ENCODE measurements at places on chromosomes 12 and 14. TPM values are rescaled to one million over a fixed set of nuclear protein-coding genes. Genes with fewer than 3 reads are reported as not detected.
A peak's percentile ranks its signal among the peaks of the same experiment; 100 is the strongest.

Gene FAM222A
- total RNA-seq, result 0.57 TPM

Gene IGF1
- 0.23 TPM for total RNA-seq

Gene TOMM20L
- total RNA-seq, result not detected

Gene KLRK1
- total RNA-seq, result 10.7 TPM

Gene CLEC4D
- 0.19 TPM for total RNA-seq

Gene LTBP2
- 10.3 TPM for total RNA-seq

Gene TMEM30B
- total RNA-seq, result 35.9 TPM

Gene ZFC3H1
- 60.8 TPM for total RNA-seq

Gene COX8C
- not detected for total RNA-seq

DNA sequence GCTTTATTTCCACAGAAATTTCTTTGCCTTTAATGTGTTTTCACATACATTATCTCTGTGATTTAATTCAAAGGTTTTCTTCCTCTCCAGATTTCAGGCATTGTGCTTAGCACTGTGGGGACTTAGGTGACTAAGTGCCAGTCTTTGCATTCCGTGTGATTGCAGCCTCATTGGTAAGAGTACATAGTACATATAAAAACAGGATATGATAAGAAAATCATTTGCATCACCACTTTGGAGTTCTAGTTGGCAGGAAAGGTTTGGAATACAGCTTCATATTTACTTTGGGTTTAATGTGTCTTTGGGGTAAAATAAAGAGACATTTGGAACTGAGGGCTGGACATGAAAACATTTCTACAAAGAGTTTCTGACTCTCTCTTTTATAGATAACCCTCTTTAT, 37.8 kb upstream of the C12orf75 start:
- no peaks in the 10 kb centered on the region for H3K4me1 ChIP-seq
- no peak overlapping the region for H3K27ac ChIP-seq
- H3K4me3 ChIP-seq, result no peak overlapping the region
- H3K27me3 ChIP-seq, result no peaks in the 10 kb centered on the region
- no peak for DNase-seq

DNA sequence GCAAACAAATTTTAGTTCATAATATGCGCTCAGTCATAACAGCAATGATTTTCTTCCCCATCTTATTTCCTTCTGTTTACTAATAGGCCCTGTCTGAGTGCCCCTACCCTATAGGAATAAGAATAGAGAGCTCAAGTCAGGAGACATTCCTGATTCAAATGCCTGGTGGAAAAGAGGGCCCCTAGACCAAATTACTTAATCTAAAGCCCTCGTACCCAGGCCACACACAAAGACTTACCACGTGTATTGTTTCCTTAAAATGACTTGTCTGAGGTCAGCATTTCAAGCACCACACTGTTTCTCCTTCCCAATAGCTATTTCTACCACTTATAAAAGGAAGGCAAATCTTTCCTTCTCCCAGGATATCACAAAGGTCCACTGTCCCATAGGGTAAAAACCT, 314.9 kb upstream of the TMTC1 start:
- H3K27me3 ChIP-seq, result no peaks in the 10 kb centered on the region
- DNase-seq, result no peak
- no peak overlapping the region for H3K27ac ChIP-seq
- H3K4me3 ChIP-seq, result no peak overlapping the region
- no peaks in the 10 kb centered on the region for H3K36me3 ChIP-seq
- H3K4me1 ChIP-seq, result no peaks in the 10 kb centered on the region

DNA sequence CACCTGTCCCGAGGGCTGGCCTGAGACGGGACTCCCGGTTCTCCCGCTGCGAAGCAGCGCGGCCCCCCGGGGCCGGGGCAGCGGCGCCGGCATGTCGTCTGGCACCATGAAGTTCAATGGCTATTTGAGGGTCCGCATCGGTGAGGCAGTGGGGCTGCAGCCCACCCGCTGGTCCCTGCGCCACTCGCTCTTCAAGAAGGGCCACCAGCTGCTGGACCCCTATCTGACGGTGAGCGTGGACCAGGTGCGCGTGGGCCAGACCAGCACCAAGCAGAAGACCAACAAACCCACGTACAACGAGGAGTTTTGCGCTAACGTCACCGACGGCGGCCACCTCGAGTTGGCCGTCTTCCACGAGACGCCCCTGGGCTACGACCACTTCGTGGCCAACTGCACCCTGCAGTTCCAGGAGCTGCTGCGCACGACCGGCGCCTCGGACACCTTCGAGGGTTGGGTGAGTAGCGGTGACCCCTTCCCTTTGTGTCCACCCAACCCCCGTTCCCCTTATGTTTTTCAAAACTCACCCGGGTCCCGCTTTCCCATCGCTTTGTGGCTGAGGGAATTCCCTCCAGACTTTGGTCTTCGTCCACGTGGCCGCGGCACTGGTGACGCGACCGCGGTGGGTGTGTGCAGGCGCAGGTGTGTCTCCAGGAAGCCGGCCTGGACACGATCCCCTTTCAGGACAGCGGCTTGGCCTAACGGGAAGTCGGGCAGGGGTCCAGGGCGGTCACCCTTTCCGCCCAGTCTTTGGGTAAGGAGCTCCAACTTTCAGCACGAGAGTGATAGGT, 826 bp downstream of the PRKCH start:
- H3K27ac ChIP-seq, result peak overlapping the region; percentile 94
- H3K4me1 ChIP-seq, result no peaks in the 10 kb centered on the region
- no peak for DNase-seq
- no peaks in the 10 kb centered on the region for H3K27me3 ChIP-seq
- H3K36me3 ChIP-seq, result no peaks in the 10 kb centered on the region

DNA sequence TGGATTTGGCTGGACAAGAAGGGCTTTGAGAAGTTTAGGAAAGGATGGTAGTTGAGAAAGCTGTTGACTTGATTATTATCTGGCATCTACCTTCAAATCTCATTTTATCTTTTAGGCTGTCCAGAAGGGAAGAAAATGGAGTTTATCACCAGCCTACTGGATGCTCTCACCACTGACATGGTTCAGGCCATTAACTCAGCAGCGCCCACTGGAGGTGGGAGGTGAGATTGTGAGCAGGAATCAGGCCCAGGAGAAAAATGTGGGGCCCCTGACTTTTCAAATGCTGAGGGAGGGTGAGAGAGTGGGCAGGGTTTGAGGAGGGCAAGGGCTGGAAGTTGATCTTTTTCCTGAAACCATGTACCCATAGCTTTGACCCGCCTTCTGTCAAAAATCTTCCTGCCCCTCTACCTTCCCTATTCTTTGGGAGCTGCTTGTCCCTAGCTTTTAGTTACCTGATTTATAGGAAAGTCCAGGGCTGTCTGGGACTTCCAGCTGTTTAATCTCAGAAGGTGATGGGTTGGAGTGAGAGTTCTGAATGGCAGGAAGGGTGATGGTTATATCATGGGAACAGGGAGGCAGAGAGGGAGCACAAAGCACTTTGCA, 134.2 kb downstream of the SMOC1 start:
- DNase-seq, result no peak
- no peak overlapping the region for H3K27ac ChIP-seq
- no peaks in the 10 kb centered on the region for H3K36me3 ChIP-seq
- no peak overlapping the region for H3K4me3 ChIP-seq

DNA sequence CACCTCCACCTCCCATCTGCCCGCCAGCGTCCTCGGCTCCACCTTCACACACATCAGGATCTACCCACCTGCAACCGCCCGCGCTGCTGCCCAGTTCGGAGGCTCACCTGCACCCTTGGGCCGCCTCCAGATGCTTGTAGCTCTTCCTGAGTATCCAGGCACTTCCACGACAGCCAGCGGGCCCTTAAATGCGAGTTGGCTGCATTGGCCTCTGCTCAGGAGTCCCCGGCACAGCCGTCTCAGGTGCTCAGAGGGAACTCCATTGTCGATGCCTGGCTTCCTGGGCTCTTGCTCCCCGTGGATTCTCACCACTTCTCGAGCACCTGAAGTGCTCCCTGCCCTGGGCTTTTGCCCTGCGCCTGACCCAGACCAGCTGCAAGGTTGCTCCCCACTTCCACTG, 21.9 kb upstream of the CDCA4 start:
- no peak overlapping the region for H3K4me3 ChIP-seq
- no peak for DNase-seq
- peak overlapping the region; percentile 83 for H3K27ac ChIP-seq
- no peaks in the 10 kb centered on the region for H3K36me3 ChIP-seq
- no peaks in the 10 kb centered on the region for H3K27me3 ChIP-seq

- no peaks in the 10 kb centered on the region for H3K27me3 ChIP-seq
- no peak overlapping the region for H3K4me3 ChIP-seq
- peak; percentile 16 for DNase-seq
- peak overlapping the region; percentile 70 for H3K27ac ChIP-seq
- no peaks in the 10 kb centered on the region for H3K36me3 ChIP-seq
- peaks cover 32% of the 10 kb centered on the region for H3K4me1 ChIP-seq
Measured at GRCh38 chr12:96501133-96501761, 11.9 kb downstream of the CFAP54 start.

- H3K27ac ChIP-seq, result peak overlapping the region; percentile 44
- peak overlapping the region; percentile 28 for H3K4me3 ChIP-seq
- no peaks in the 10 kb centered on the region for H3K27me3 ChIP-seq
- DNase-seq, result no peak
- H3K4me1 ChIP-seq, result peaks cover 25% of the 10 kb centered on the region
Measured at GRCh38 chr12:50326590-50327284, 43.4 kb upstream of the LIMA1 start.

DNA sequence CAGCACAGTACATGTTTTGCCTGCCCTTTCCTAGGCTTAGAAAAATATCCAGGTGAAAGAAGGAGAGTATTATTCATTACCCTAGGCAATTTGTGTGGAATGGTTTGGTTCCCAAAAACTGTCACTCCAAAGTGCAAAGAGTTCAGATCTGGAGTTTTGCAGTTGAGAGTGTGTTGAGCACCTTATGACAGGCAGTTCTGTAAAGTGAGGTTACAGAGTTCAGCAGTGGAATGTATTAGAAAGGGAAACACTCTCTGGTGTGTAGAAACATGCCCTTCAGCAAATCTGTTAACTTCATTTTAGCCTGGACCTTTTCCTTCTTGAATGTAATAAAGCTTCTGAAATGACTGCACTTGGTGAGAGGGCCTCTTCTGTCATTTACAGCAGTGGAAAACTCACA, 154.0 kb upstream of the SSTR1 start:
- H3K27me3 ChIP-seq, result no peaks in the 10 kb centered on the region
- no peaks in the 10 kb centered on the region for H3K36me3 ChIP-seq
- H3K4me3 ChIP-seq, result no peak overlapping the region
- H3K27ac ChIP-seq, result no peak overlapping the region
- no peaks in the 10 kb centered on the region for H3K4me1 ChIP-seq

- peak overlapping the region; percentile 46 for H3K27ac ChIP-seq
- H3K4me3 ChIP-seq, result peak overlapping the region; percentile 99
- no peaks in the 10 kb centered on the region for H3K36me3 ChIP-seq
- H3K27me3 ChIP-seq, result no peaks in the 10 kb centered on the region
Measured at GRCh38 chr12:57842342-57843294, 3.9 kb downstream of the CTDSP2 start.

GRCh38 chr14:87990682-87991081, 2.3 kb downstream of the GALC start:
- no peak for DNase-seq
- H3K4me1 ChIP-seq, result peaks cover 37% of the 10 kb centered on the region
- no peaks in the 10 kb centered on the region for H3K27me3 ChIP-seq
- no peak overlapping the region for H3K4me3 ChIP-seq
- no peaks in the 10 kb centered on the region for H3K36me3 ChIP-seq
- peak overlapping the region; percentile 1 for H3K27ac ChIP-seq

DNA sequence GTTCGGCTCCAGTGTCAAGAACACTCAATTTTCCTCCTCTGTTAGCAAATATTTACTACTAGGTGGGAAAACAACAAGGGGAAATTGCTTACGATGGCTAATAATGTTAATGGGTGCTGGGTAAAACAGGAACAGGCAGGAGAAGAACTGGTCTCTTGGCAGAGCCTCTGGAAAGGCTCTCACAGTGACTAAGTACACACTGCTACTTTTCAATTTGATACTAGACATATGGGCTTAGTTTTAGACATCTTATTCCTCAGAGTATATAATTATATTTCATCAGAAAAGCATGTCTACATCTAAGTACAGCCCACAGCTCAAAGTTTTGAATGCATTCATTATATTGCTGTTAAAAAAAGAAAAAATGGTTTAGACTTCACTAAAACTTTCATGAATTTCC, 65.4 kb upstream of the SAV1 start:
- no peaks in the 10 kb centered on the region for H3K4me1 ChIP-seq
- no peak overlapping the region for H3K27ac ChIP-seq
- no peak for DNase-seq
- H3K36me3 ChIP-seq, result peaks cover 97% of the 10 kb centered on the region

DNA sequence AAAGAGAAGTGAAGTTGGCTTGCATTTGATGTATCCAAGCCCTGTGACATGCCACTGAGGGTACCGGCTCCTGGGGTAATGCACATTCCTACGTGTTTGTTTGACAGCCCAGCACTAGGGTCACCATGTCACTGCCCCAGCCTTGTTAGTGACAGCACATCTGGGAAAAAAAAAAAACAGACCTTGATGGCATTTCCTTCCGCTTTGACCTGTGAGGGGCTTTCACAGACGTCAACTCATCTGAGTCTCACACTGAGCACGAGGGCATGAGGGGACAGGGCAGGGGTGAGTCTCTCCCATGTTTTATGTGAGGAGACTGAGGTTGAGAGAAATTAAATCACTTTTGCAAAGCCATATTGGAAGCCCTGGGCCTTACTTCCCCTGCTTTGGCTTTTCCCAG, 111.5 kb downstream of the NUAK1 start:
- H3K4me1 ChIP-seq, result no peaks in the 10 kb centered on the region
- no peak overlapping the region for H3K4me3 ChIP-seq
- H3K36me3 ChIP-seq, result no peaks in the 10 kb centered on the region
- DNase-seq, result no peak
- no peak overlapping the region for H3K27ac ChIP-seq

GRCh38 chr12:79250960-79251755, 386.6 kb downstream of the SYT1 start:
- H3K4me1 ChIP-seq, result no peaks in the 10 kb centered on the region
- no peaks in the 10 kb centered on the region for H3K36me3 ChIP-seq
- H3K4me3 ChIP-seq, result no peak overlapping the region

DNA sequence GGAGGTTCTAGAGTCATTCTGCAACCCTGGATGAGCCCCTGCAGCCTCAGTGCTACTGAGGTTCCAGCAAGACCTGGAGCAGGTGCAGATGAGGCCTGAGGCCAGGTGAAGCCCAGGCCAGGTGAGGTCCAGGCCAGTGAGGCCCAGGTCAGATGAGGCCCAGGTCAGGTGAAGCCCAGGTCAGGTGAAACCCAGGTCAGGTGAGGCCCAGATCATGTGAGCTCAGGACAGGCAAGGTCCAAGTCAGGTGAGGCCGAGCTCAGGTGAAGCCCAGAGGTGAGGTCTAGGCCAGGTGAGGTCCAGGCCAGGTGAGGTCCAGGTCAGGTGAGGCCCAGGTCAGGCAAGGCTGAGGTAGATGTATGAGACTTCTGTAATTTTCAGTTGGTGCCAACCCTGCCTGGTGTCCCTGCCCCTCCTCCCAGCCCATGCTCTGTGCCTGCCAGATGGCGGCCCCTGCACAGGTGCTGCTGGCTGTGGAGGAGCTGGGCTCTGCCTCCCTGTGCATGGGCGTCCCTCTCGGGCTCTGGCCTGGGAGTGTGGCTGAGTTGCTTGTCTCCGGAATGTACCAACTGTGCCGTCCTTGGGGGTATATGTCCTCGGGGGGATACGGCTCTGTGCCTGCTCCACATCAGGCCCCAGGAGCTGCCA, 388.5 kb downstream of the TMEM121 start:
- H3K27ac ChIP-seq, result no peak overlapping the region
- no peaks in the 10 kb centered on the region for H3K27me3 ChIP-seq
- H3K4me1 ChIP-seq, result no peaks in the 10 kb centered on the region
- DNase-seq, result no peak
- H3K4me3 ChIP-seq, result no peak overlapping the region

GRCh38 chr14:31858868-31859267, 218.2 kb upstream of the ARHGAP5 start:
- H3K27me3 ChIP-seq, result no peaks in the 10 kb centered on the region
- H3K4me3 ChIP-seq, result no peak overlapping the region
- no peak for DNase-seq

GRCh38 chr14:91202234-91202974, 42.1 kb downstream of the GPR68 start:
- peak overlapping the region; percentile 55 for H3K27ac ChIP-seq
- H3K36me3 ChIP-seq, result peaks cover 12% of the 10 kb centered on the region
- DNase-seq, result no peak
- H3K27me3 ChIP-seq, result no peaks in the 10 kb centered on the region
- peaks cover 35% of the 10 kb centered on the region for H3K4me1 ChIP-seq
